Right ventricle myocardium inferior (tissue), 1 donor: ENCODE measurements at places on chromosomes 5 and 9.

GRCh38 chr5:81675420-81675819, 75.5 kb downstream of the SSBP2 start:
- no peak for DNase-seq

- DNase-seq: no peak
Measured at GRCh38 chr9:114116126-114116747, 17.1 kb upstream of the KIF12 start.

DNA sequence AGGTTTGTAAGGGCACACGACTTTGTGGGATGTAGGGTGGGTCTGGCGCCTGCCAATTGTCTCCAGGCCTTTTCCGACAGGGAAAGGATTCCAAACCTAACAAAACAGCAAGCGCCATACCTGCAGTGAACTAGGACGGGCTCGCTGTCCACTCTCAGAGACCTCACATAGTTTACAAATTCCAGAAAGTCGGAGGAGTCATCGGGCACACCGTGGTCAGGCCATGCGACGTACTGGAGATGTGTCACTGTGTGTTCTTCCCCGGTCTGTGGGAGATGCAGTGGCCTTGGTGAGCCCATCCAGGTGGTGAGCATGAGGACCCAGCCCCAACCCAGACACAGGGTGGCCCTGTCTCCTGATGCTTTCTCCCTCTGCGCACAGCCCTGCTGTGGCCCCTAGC, 61.3 kb upstream of the EPB41L4B start:
- no peak for DNase-seq

DNA sequence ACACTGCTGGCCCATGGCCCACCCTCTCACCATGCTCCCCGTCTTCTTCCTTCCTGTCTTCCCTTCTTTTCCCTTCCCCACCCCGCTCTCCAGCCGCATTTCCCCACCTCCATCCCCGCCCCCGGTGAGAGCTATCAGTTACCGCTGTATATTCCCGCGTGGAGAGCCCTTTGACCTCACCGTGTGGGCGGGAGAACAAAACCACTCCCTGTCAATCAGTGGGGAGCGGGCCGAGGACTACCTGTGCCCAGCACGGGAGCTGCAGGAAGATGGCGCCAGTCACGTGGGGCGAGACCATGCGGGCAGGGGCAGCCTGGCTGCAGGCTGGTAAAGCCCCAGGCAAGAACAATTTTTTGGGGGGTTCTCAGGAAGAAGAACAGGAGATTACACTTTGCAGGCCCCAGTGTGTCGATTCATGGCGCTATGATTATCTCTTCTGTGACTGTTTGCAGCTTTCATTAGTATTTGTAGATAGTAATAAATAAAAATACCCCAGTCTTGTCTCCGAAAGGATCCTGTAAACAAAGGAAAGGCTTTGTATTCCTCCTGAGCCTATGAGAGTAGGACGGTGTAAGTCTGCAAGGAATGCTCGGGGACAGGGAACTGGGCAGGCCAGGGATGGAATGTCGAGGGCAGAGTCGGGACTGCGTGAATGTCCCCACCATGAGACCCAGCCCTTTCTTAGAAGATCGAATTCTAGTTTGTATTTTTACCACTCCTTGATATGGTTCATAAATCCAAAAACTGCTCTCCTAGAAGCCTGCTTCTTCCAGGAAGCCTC, 14.8 kb upstream of the DMRT1 start:
- DNase-seq: no peak

- DNase-seq: no peak
Measured at GRCh38 chr9:90023861-90024260, 419.0 kb downstream of the GADD45G start.

GRCh38 chr5:142499591-142500226, 174.9 kb upstream of the SPRY4 start:
- DNase-seq: no peak

GRCh38 chr9:27836661-27837401, 263.6 kb upstream of the C9orf72 start:
- no peak for DNase-seq

GRCh38 chr5:115770466-115770865, 46.0 kb downstream of the CDO1 start:
- DNase-seq: no peak

DNA sequence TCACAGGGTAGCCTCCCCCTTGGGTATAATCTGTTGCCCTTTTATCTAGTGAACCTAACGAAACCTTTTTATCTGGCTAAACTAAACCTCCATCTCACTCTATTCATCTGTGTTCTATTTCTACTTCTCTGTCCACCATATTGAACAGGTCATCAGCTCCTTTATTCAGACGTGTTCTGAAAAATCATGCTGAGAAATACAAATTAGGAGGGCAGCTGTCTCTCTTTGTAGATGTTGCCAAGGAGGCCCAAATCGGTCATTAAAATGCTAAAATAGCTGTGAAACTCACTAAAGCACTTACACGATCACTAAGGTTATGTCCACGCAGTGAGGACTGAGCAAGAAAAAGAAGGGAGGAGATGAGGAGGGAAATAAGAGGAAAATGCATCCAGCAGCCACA, 115.6 kb upstream of the RETREG1 start:
- no peak for DNase-seq

GRCh38 chr5:178794433-178794832, 64.0 kb upstream of the ZNF354A start:
- no peak for DNase-seq

- DNase-seq: no peak
Measured at GRCh38 chr9:105093685-105094084, 150.8 kb upstream of the SLC44A1 start.

- DNase-seq: no peak
Measured at GRCh38 chr5:171705036-171705435, 80.6 kb upstream of the SMIM23 start.

GRCh38 chr5:2148312-2149194, 265.8 kb upstream of the IRX4 start:
- no peak for DNase-seq

GRCh38 chr9:137306066-137306849, 4.2 kb upstream of the NRARP start:
- DNase-seq: no peak

- no peak for DNase-seq
Measured at GRCh38 chr9:32431940-32432555, 47.6 kb downstream of the ACO1 start.

GRCh38 chr9:89625721-89626687, 21.2 kb downstream of the GADD45G start:
- DNase-seq: no peak

- DNase-seq: no peak
Measured at GRCh38 chr5:13975246-13975645, 30.8 kb upstream of the DNAH5 start.

DNA sequence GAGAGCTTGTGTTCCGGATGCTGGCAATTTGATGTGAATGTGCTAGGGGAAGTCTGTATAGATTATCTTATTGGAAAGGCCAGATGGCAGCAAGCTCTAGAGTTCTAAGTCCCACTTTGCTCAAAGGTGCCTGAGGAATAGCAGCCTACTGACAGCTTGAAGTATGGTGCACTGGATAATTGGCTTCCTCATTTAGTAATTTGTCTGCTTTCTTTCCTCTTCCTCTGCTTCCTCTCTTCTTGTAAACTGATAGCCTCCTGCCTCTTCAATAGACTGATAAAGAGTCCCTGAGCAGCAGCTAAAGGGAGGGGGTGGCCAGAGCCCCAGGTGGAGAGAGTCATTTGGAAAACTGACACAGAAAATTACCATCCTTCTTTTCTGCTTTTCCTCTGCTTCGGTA, 177.3 kb downstream of the FGF1 start:
- DNase-seq: no peak

- no peak for DNase-seq
Measured at GRCh38 chr9:72454871-72455491, 66.4 kb upstream of the TMC1 start.

DNA sequence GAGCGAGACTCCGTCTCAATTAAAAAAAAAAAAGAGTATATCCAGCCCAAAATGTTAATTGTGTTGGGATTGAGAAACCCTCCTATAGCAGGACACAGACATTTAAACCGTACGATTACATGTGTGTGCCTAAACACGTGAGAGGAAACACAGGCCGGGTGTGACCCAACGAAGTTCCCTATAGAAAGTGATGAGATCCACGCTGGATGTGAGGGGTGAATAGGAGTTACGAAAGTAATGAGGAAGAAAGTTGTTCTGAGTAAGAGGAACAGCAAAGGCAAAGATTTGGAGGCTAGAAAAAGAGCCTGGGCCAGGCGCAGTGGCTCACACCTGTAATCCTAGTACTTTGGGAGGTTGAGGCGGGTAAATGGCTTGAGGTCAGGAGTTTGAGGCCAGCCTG, 13.6 kb downstream of the NAIF1 start:
- DNase-seq: peak; percentile 75

DNA sequence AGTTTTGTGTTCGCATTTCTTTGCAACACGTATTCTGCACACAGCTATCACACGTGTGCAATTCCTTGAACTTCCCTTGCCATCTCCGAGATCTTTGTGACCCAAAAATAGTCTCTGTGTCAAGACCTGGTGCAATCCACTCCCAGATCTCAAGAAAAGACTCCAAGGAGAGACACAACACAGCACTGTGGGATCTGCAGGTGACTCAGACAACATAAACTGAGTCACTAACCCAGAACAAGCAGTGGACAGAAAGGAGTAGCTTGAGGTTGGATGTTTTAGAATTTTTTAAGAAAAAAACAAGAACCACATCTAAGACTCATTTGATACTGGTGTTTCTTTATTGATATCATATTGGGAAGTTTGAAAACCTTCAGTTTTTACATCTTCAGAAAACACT, 396.9 kb downstream of the AGTPBP1 start:
- DNase-seq: no peak

DNA sequence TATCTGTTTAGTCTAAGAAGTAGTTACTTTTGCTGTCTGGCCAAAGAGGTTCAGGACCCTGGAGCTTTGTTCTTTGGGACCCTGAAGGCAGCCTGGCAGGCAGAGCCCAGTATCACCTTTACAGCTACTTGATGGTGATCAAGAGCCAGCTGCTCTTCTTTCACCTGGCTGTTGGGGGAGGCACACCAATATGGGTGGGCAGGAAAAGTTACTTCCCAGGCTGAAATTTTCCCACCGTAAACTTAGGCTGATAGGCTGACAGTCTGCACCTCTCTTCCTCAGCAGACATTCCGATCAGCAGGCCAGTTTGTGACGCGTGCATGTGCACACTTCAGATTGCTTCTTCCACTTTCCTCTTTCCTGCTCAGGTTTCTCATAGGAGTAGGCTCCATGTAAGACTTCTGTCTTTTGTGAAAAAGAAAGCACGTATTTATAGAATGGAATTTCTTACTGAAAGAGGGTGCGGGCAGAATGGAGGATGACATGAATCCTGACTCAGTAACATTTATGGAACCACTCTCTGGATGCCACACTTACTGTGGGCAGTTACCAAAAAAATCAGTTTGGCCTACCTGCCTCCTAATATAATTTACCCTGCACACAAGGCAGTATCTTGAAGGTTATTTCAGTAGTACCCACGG, 223.9 kb upstream of the DMRT1 start:
- DNase-seq: no peak
